Activated effector memory CD4-positive, alpha-beta T cell treated with anti-CD3 and anti-CD28 coated beads, Interleukin-2, amount 50 U/mL, for 16 hours (primary cell): ENCODE measurements at places on chromosomes 7 and 10.
A peak's percentile ranks its signal among the peaks of the same experiment; 100 is the strongest.

DNA sequence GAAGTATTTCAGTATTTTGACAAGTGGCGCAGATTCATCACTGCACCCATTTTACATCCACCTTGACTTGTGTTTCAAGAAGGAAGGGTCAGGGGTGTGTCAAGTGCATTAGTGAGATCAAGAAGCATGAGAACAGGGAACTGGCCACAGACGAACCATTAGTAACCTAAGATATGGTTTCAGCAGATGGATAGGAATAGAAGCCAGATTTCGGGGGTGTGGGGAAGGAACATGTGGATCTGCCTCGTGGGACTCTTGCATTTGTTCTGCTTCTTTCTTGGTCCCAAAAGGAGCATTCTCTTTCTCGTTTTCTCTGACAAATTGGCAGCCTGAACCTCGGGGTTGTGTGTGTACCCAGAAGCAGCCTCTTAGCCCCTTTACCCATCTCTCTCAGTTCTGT, 9.6 kb downstream of the DENND2A start:
- no peak for DNase-seq

DNA sequence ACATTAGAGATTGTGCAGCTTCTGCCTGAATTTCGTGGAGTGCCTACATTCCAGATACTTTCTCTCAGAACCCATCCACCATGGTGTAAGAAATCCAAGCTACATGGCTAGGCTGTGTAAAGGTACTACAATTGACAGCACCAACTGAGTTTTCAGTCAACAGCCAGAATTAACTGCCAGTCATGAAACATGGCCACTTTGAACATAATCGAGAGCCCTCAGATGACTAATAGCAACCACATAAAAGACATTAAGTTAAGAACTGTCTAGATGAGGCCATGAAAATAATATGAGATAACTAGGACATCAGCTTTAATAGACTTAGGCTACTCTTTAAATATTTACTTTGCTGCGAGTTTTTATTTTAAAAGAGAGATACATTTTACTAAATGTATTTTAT, 1106.8 kb upstream of the LRRTM3 start:
- DNase-seq = no peak

- no peak for DNase-seq
Measured at GRCh38 chr10:97999066-97999922, 31.1 kb downstream of the CRTAC1 start.

GRCh38 chr7:33986951-33987947, 81.9 kb downstream of the BMPER start:
- no peak for DNase-seq

DNA sequence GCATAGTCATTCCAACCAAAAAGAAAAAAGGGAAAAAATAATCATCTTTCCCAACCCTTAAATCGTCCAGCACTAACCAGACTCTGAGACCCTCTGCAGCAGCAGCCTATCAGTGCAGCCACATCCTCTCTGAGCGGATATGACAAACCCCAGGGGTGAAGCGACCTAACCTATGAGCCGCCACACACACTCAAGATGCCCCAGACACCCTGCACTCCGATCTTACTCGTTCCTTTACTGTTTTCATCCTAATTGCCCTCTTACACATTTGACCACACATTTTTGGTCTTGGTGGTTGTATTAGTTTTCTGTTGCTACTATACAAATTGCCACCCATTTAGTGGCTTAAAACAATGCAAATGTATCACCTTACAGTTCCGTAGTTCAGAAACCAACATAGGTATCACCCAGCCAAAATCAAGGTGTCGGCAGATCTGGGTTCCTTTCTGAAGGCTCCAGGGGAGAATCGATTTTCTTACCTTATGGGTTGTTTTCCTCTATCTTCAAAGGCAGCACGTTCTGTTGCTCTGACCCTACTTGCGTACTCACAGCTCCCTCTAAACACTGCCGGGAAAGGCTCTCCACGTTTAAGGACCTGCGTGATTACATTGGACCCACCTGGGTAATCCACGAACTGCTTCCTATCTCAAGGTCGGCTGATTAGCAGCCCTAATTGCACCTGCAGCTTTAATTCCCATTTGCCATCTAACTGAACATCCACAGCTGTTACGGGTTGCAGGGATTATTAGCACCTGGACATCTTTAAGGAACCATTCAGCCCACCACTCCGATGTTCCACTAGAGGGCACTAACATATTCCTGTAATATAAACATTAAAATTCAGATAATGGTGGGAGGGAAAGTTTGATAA, 37.3 kb upstream of the PRSS1 start:
- DNase-seq = peak; percentile 68

DNA sequence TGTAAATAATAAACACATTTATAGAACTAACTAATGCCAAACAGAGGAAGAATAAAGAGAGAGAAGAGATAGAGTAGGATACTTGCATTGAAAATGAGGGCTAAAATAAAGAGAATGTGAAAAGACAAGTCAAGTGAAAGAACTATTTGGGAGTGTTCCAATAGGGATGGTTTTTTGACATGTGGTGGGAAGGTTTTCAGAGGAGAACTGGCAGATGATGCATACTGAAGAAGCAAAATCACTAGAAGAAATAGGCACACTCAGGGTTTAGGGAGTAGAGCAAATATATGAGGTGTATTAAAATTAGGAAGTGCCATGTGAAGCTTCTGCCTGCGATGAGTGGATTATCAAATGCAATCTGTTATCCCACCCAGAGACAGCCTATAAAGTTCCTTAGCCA, 744.8 kb downstream of the REEP3 start:
- no peak for DNase-seq

- no peak for DNase-seq
Measured at GRCh38 chr10:29446327-29446726, 157.5 kb downstream of the LYZL1 start.

GRCh38 chr7:66631471-66631870, 2.8 kb downstream of the KCTD7 start:
- no peak for DNase-seq

- DNase-seq = no peak
Measured at GRCh38 chr10:33917069-33917780, 582.8 kb upstream of the NRP1 start.

DNA sequence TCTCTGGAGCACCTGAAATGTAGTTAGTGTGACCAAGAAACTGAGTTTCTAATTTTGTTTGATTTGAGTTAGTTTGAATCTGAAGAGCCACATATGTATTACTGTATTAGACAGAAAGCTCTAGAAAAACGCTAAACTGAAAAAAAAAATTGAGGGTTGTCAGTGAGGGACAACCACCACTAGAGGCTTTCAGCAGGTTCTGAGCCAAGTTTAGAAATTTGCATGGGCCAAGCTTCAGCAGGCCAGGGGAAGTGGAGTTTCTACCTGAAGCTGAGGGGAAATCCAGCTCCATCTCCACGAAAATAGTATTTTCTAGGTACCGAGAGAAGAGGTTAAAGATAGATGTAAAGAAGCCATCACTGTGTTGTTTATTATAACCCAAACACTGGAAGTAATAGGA, 77.9 kb upstream of the PLXNA4 start:
- no peak for DNase-seq

DNA sequence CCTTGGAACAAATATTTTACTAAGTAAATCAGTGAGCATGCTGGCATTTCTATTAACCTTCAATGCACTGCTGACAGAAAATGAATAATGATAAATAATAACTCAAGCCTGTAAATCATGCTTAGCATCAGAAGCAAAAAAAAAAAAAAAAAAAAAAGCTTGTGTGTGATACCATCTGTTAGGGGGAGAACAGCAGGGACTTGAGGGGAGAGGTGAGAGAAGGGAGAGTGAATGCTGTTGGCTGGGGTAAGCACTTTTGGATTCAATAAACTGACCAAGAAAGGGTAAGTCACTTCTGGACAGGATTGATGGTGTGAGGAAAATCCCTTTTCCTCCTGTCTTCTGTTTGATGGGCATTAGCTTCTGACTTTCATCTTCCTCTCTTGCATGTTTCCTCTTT, 996.4 kb downstream of the KCNMA1 start:
- DNase-seq = no peak

DNA sequence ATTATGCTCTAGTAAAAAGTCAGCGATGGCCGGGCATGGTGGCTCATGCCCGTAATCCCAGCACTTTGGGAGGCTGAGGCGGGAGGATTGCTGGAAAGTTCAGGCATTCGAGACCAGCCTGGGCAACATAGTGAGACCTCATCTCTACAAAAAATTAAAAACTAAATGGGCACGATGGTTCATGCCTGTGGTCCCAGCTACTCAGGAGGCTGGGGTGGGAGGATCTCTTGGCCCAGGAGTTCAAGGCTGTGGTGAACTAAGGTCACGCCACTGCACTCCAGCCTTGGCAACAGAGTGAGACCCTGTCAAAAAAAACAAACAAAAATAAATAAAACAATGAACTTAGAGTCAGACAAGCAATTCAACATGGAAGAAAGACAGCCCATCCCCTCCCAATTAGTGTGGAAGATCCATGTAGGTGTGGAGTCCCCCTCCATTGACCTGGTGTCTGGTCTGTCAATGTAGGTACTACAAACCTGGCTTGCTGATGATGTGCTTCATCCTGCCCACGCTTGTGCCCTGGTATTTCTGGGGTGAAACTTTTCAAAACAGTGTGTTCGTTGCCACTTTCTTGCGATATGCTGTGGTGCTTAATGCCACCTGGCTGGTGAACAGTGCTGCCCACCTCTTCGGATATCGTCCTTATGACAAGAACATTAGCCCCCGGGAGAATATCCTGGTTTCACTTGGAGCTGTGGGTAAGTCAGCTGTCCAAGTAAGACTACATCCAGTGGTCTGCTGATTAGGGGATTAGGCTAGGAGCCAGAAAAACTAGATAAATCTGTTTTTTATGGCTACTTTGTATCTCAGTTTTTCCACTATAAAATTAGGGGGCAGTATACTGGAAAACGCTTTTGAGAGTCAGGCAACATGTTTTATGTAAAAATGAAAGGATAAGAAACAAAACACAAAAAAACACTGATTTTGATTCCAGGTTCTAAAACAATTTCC, 9.3 kb downstream of the SCD start:
- DNase-seq = no peak

- no peak for DNase-seq
Measured at GRCh38 chr7:106100863-106101629, 11.1 kb downstream of the SYPL1 start.

GRCh38 chr7:152411389-152411788, 24.4 kb downstream of the KMT2C start:
- no peak for DNase-seq

GRCh38 chr10:48814933-48815332, 124.7 kb downstream of the LRRC18 start:
- DNase-seq = no peak

GRCh38 chr10:34791947-34792346, 23.1 kb downstream of the PARD3 start:
- DNase-seq = no peak

DNA sequence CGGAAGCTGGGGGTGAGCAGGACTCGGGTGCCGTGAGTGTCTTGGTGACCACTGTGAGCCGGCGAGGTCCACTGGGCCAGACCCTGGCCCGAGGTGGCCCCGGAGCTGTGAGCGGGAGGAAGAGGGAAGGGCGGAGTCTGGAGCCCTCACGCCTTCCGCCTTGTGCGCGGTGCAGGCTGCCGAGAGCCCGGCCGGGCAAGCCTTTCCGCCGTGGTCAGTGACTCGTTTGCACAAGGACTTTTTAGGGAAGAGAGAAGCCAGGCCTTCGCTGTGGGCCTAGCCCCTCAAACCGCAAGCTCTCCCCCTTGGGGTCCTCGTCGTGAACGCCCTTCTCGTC, 40.9 kb upstream of the ZNF32 start:
- peak; percentile 71 for DNase-seq

GRCh38 chr7:139675127-139676125, 102.4 kb downstream of the HIPK2 start:
- DNase-seq = no peak

DNA sequence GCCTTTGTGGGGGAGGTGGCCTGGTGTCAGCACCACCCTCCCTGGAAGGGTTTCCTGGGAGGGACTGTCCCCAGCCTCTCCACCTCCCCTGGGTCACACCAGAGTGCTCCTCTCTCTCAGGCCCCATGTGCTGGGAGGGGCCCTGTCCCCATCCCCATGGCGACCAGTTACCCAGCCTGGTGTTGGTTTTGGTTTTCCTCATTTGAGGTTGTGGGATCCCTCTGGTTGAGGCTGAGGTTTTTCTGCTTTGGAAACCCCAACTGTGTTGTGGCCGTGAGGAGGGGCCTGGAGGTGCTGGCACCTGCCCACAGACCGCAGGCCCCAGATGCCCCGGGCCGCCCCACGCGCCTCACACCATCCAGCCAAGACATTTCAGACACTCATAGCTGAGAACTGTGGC, 106.3 kb downstream of the GRK5 start:
- peak; percentile 72 for DNase-seq

GRCh38 chr10:33025039-33025438, 67.0 kb upstream of the ITGB1 start:
- DNase-seq = no peak

GRCh38 chr10:73763343-73763742, 18.5 kb upstream of the CHCHD1 start:
- no peak for DNase-seq

DNA sequence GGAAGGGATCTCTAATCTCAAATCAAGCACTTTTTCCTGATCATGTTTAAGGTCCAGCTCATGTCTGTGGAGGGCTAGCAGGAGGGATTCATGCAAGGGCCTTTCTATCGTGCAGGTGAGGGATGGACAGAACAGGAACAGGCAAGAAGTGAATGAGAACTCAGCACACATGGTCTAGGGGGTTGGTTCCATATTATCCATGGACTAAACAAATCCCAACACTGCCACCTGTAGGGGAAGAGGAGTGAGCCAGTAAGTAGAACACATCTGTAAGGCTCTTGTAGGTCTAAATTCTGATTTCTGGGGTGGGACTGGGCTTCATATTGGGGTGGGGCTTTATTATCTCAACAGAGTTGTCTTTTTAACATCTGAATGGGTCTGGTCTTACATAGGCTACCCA, 138.0 kb upstream of the TARP start:
- peak; percentile 62 for DNase-seq

- no peak for DNase-seq
Measured at GRCh38 chr10:103490986-103491314, 2.6 kb upstream of the NEURL1 start.

GRCh38 chr10:51272555-51272954, 198.3 kb downstream of the PRKG1 start:
- no peak for DNase-seq

DNA sequence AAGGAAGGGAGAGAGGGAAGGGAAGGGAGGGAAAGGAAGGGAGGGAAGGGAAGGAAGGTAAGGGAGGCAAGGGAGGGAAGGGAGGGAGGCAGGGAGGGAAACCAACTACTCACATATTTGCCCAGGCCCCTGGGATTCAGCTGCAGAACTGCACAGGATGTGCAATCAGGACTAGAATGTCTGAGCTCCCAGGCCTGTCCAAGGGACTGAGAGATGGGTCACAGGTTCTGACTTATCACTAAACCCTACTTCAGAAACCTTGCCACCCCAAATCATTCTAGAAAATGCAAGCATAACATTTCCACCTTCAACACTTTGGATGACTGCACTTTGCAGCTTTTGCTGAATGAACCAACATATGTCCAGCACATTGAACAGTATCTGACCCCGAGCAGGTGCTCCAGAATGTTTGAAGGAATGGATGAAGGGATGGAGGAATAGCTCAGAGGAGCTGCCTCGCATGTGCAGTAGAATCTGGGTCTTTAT, 245.3 kb downstream of the KCNMA1 start:
- DNase-seq = no peak

DNA sequence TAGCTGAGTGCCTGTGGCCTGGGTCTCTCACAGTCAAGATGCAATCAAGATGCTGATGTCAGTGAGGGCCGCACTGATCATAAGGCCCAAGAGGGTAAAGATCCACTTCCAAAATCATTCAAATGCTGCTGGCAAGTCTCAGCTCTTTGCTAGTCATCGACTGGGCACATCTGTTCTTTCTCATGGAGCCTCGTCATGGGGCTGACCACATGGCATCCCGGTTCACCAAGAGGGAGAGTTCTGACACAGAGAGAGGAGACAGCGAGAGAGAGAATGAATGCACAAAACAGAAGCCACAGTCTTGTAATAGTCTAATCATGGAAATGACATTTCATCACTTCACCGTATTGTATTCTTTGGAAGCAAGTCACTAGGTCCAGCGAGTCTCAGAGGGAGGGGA, 1067.5 kb upstream of the C7orf33 start:
- no peak for DNase-seq
